Neural cell (in vitro differentiated cells): ENCODE measurements at places on chromosomes 2 and 18. TPM values are rescaled to one million over a fixed set of nuclear protein-coding genes. Genes with fewer than 3 reads are reported as not detected.

GREB1 gene
- polyA plus RNA-seq, result 17.2 and 24.5 TPM in 2 replicates

COPS9 gene
- polyA plus RNA-seq, result 295 and 359 TPM in 2 replicates

KRCC1 gene
- 14.9 and 26.6 TPM in 2 replicates for polyA plus RNA-seq

DES gene
- not detected in 2 replicates for polyA plus RNA-seq

SERPINB11 gene
- polyA plus RNA-seq, result not detected in 2 replicates

TMEM182 gene
- polyA plus RNA-seq, result 3.8 and 4.0 TPM in 2 replicates

CACNB4 gene
- polyA plus RNA-seq, result 29.0 and 31.1 TPM in 2 replicates
